Endothelial cell (in vitro differentiated cells): ENCODE measurements at places on chromosomes 12 and 14. TPM values are rescaled to one million over a fixed set of nuclear protein-coding genes. Genes with fewer than 3 reads are reported as not detected.

DNA sequence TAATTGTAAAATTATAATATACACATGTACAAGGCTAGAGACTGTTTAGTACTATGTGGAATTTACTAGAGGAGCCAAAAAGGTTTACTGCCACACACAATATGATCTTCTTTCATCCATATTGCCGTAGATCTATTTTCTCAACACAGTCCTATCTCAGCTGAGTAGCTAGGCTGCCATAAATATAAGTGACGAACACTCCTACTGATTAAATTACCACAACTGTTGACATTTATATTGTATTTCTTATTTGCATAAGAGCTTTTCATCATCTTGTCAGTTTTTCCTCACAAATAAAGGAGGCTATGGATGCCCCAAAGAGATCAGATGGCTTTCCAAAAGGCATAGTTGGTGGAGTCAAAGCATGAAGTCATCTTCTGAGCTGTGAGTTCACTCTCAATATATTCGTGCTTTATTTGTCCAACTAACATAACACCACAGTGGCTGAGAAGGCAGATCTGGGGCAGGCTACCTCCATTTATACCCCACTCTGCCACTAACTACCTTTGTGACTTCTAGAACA is 78.6 kb downstream of the CCDC59 start:
- no peak for DNase-seq
- no peak overlapping the region for H3K27ac ChIP-seq
- H3K4me1 ChIP-seq: no peaks in the 10 kb centered on the region
- no peaks in the 10 kb centered on the region for H3K27me3 ChIP-seq
- H3K4me3 ChIP-seq: no peak overlapping the region

DNA sequence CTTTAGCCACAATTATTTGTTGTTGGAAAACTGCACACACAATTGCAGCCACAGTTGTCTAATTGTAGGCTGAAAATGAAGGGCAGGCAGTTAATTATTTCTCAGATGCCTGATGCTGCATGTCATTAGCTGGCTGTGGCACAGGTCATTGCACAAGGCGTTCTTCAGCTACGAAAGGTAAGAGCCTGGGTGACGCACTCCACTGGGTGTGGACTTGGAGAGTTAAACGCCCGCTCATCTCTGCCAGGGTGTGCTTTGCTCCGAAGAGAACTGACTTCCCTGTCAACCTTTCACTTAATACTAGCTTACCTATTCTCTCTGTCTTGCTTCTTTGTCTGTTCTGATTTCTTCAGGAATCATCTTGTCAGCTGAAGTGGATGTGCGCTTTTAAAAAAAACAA is 91.4 kb upstream of the CPM start:
- no peak overlapping the region for H3K4me3 ChIP-seq
- no peaks in the 10 kb centered on the region for H3K36me3 ChIP-seq
- H3K27ac ChIP-seq: no peak overlapping the region
- peaks cover 2% of the 10 kb centered on the region for H3K27me3 ChIP-seq
- DNase-seq: no peak
- H3K4me1 ChIP-seq: peaks cover 23% of the 10 kb centered on the region

GRCh38 chr12:69732088-69732487 is 6.6 kb upstream of the RAB3IP start:
- no peaks in the 10 kb centered on the region for H3K27me3 ChIP-seq
- no peaks in the 10 kb centered on the region for H3K36me3 ChIP-seq
- H3K27ac ChIP-seq: no peak overlapping the region
- H3K4me3 ChIP-seq: no peak overlapping the region
- no peaks in the 10 kb centered on the region for H3K4me1 ChIP-seq

Gene JDP2
- total RNA-seq: 5.1 TPM

DNA sequence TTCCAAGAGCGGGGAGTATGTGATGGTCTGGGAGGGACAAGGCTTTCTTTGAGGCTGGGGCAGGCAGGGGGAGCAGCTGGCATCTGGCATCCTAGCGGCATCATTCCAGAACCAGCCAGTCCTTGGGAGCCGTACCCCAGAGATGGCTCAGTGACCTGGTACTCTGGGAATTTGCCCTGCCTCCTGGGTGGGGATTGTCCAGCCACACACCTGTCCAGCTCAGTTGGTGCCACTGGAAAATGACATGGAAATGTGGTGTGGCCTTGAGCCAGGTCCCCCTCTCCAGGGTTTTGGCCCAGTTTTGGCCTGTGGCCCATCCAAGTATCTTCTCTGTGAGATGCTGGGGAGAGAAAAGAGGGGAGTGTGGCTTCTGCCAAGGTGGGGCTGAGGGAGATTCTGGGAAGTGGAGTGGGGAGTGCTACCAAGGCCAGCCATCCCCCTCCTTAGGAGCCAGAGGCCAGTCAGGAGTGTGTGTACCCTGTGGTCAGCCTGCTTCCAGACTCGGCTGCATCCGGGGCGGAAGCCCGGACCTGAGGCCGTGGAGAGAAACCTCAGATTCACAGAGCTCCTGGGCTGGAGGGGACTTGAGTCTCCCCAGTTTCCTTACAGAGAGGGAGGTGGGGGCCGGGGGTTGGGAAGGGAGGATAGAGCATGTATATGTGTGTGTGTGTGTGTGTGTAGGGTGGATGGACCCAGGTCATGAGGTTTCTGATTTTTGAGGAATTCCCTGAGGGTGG is 14.7 kb upstream of the KRT80 start:
- H3K4me1 ChIP-seq: peaks cover 41% of the 10 kb centered on the region
- H3K4me3 ChIP-seq: no peak overlapping the region
- DNase-seq: no peak
- peaks cover 11% of the 10 kb centered on the region for H3K27me3 ChIP-seq
- H3K36me3 ChIP-seq: peaks cover 6% of the 10 kb centered on the region

- no peaks in the 10 kb centered on the region for H3K27me3 ChIP-seq
- DNase-seq: peak; percentile 44
- H3K27ac ChIP-seq: peak overlapping the region; percentile 49
- H3K4me1 ChIP-seq: peaks cover 13% of the 10 kb centered on the region
- H3K4me3 ChIP-seq: no peak overlapping the region
These were observed 440.6 kb upstream of the CCDC196 start for GRCh38 chr14:66045572-66046021.

Gene KRT85
- total RNA-seq: not detected

DNA sequence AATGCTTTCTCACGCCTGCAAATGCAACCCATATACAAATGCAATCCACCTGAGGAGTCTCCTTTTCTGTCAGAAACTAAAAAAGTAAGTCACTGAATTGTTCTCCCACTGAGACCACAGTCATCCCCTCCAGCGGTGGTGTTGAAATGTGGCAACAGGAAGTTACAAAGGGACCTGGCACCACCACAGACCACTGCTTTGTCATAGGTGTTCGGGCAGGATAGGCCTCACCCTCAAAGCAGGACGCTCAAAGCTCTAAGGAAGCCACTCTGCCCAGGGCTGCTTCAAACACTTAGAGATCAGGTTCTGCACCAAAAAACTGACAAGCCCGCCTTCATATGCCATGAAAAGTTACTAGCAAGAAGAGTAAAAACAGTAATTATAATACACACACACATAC is 11.3 kb downstream of the PHLDA1 start:
- H3K36me3 ChIP-seq: no peaks in the 10 kb centered on the region
- H3K27me3 ChIP-seq: peaks cover 2% of the 10 kb centered on the region
- peak overlapping the region; percentile 48 for H3K27ac ChIP-seq
- peaks cover 6% of the 10 kb centered on the region for H3K4me1 ChIP-seq
- no peak overlapping the region for H3K4me3 ChIP-seq

DNA sequence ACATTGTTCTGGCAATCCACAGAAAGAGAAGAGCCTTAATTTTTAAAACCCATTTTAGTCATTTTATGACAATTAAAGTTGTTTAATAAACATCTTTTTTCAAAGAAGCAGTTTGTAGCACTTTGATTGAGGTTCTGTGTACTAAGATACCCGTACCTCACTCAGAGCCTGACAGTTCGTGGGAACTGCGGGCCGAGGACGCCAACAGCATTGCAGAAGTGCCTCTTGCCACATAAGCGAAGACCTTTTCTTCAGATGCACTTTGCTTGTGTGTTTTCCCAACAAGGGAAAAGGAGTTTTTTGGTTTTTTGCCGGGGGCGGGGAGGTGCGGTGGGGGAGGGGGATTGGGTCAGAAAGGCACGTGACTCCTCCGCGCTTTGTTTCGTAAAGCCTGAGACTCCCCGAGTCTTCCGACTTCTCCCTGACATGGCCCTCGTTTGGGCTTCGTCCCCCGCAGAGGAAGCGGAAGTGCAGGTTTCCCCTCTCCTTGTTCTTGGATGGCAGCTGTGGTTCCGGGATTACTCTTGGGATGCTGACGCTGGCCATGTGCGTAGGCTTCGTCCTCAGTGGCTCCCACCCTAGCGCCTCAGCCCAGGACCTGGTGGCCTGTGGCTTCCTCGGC is 70.8 kb downstream of the WDR20 start:
- H3K4me3 ChIP-seq: no peak overlapping the region
- no peak overlapping the region for H3K27ac ChIP-seq
- peaks cover 9% of the 10 kb centered on the region for H3K27me3 ChIP-seq
- DNase-seq: no peak

Gene RNF212B
- total RNA-seq: not detected
